ENCODE measurements at places on chromosomes 4 and X.

GRCh38 chr4:103756741-103757140 is 37.0 kb upstream of the TACR3 start:
- no peak for DNase-seq

DNA sequence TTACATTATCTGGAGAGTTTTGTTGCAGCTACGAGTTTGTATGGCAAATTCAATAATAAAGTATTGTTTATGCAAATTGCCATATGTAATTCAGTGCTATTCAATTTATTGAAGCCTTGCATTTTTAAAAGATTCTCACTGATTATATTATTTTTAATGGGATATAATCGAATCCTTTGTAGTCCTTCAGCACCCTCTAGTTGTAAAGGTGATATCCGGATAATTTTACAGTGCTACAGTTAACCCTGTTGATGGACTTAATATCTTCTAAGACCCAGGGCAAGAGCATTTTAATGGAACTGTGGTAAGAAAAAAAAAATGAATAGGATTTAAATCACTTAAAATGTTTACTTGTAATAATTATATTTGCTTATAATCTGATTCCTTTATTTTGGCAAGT is 48.5 kb upstream of the GRIA2 start:
- DNase-seq, result no peak

- DNase-seq, result no peak
Observed at GRCh38 chr4:120156120-120156718, 89.6 kb upstream of the MAD2L1 start.

- DNase-seq, result no peak
Observed at GRCh38 chr4:159278399-159278798, 175.5 kb downstream of the RAPGEF2 start.

DNA sequence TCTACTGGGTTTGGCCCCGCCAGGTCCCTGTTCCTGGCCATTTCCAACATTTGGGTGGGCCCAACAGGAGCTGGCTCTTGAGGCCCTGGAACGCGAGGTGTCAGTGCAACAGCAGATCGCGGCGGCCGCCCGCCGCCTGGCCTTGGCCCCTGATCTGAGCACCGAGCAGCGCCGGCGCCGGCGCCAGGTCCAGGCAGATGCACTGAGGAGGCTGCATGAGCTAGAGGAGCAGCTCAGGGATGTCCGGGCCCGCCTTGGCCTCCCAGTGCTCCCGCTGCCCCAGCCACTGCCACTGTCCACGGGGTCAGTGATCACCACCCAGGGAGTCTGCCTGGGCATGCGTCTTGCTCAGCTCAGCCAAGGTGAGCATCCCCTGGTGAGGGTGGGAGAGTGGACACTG is 5.5 kb downstream of the CCDC120 start:
- DNase-seq, result no peak

DNA sequence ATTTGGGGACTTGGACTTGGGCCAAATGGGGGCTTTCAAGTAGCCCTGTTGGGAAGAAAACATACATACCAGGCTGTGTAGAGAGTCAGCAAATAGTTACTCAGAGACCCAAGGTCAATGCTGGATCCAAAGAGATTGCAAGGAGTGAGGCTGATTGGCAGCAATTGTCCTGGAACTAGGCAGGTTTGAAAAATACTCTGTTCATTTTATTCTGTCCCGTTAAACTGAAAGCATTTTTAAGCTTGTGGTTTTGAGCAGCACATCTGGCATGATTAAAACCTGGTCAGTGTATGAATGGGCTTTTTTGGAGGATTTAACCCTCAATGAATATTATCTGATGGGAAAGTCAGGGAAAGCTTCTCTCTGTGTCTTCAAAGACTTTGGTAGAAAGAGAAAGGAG is 294.3 kb upstream of the BOD1L1 start:
- no peak for DNase-seq

Measured in stimulated activated CD8-positive, alpha-beta memory T cell treated with anti-CD3 and anti-CD28 coated beads, Interleukin-7, amount 100 ng/mL, for 48 hours (primary cell).